ENCODE measurements at places on chromosomes 7 and 10. TPM values are rescaled to one million over a fixed set of nuclear protein-coding genes. Genes with fewer than 3 reads are reported as not detected.

Gene EBLN1
- total RNA-seq, result 0.09 TPM

GRCh38 chr7:137935884-137936508 lies 65.9 kb downstream of the CREB3L2 start:
- peak; percentile 66 for DNase-seq
- no peaks in the 10 kb centered on the region for H3K27me3 ChIP-seq
- no peaks in the 10 kb centered on the region for H3K36me3 ChIP-seq
- no peak overlapping the region for H3K4me3 ChIP-seq
- H3K4me1 ChIP-seq, result peaks cover 51% of the 10 kb centered on the region

- H3K36me3 ChIP-seq, result no peaks in the 10 kb centered on the region
- H3K27ac ChIP-seq, result no peak overlapping the region
- no peaks in the 10 kb centered on the region for H3K4me1 ChIP-seq
- no peaks in the 10 kb centered on the region for H3K27me3 ChIP-seq
- H3K4me3 ChIP-seq, result no peak overlapping the region
- peak; percentile 84 for DNase-seq
Observed at GRCh38 chr7:81590131-81590530, 179.7 kb downstream of the HGF start.

Gene KLF14
- total RNA-seq, result 0.98 TPM

Gene FAM237B
- total RNA-seq, result not detected

Gene PDZD7
- total RNA-seq, result 1.2 TPM

Gene EMX2
- total RNA-seq, result 5.7 TPM

DNA sequence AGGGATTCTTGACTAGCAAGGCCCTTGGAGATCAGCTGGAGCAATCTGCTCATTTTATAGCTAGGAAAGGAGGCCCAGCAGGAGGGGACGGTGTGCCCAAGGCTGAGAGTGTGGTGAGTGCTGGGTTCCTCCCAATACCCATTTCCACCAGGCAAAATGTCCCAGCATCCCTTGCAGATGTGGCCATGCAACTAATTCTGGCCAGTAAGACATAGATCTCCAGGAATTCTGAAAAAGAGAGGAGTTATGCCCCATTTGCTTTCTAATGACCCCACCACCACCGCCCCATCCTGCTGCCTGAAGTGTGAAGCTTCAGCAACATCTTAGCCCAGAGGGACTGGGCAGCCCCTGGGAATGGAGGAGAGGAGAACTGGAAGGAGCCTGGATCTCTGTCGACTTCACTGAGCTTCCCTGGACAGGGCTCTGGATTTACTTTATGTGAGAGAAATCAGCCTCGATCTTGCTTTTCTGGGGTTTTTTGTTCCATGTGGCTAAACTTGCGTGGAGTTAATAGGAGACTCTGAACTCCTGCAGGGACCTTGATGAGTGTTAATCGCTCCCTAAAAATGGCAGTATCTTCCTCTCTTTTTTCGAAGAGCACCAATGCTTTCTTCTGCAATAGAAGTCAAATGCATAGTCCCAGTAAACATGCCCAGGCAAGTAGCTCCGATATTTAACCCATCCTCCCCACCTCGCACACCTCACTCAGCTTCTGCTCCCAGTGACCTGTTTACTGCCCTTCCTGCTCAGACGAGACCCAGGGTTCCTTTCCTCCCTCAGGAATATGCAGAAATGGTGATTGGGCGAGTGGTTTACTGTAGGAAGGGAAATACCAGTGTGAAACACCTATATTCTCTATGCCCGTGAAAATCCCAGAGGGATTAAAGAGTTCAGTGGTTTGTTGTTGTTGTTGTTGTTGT lies 127.5 kb upstream of the GPR26 start:
- DNase-seq, result no peak
- no peak overlapping the region for H3K4me3 ChIP-seq
- peaks cover 5% of the 10 kb centered on the region for H3K27me3 ChIP-seq
- H3K27ac ChIP-seq, result no peak overlapping the region

DNA sequence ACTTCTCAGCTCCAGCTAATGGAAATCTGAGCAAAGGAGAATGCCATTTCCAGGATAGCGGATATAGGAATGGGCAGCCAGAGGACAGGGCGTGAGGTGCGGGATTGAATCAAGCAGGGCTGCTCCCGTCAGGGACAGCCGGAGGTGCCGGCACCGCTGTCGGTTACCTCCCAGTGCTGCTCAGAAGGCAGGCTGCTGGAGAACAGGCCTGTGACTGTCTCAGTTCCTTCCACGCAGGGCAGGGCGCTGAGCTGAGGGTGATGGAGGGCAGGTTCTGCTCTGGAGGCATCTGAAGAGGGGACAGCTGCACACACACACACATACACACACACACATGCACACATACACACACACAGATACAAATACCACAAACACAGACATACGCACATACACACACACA lies 111.1 kb downstream of the DOCK1 start:
- H3K4me1 ChIP-seq, result peaks cover 16% of the 10 kb centered on the region
- H3K4me3 ChIP-seq, result no peak overlapping the region
- peaks cover 18% of the 10 kb centered on the region for H3K36me3 ChIP-seq

Gene GPC2
- total RNA-seq, result 3.9 TPM

GRCh38 chr7:150417863-150418262 lies 32.6 kb upstream of the GIMAP8 start:
- no peak for DNase-seq
- no peak overlapping the region for H3K27ac ChIP-seq
- no peak overlapping the region for H3K4me3 ChIP-seq
- H3K4me1 ChIP-seq, result peaks cover 2% of the 10 kb centered on the region

GRCh38 chr7:115491744-115492380 lies 538.7 kb downstream of the TFEC start:
- no peak overlapping the region for H3K4me3 ChIP-seq
- H3K27ac ChIP-seq, result no peak overlapping the region
- H3K4me1 ChIP-seq, result no peaks in the 10 kb centered on the region
- DNase-seq, result no peak

- peaks cover 28% of the 10 kb centered on the region for H3K4me1 ChIP-seq
- H3K4me3 ChIP-seq, result peak overlapping the region; percentile 0
- no peaks in the 10 kb centered on the region for H3K27me3 ChIP-seq
- H3K36me3 ChIP-seq, result no peaks in the 10 kb centered on the region
- DNase-seq, result peak; percentile 56
Observed at GRCh38 chr10:89283025-89283935, 18.6 kb upstream of the IFIT2 start.

GRCh38 chr7:4225361-4225771 lies 456.7 kb upstream of the FOXK1 start:
- peak; percentile 33 for DNase-seq
- H3K36me3 ChIP-seq, result no peaks in the 10 kb centered on the region
- no peaks in the 10 kb centered on the region for H3K27me3 ChIP-seq

Gene TMEM130
- total RNA-seq, result 2.3 TPM

DNA sequence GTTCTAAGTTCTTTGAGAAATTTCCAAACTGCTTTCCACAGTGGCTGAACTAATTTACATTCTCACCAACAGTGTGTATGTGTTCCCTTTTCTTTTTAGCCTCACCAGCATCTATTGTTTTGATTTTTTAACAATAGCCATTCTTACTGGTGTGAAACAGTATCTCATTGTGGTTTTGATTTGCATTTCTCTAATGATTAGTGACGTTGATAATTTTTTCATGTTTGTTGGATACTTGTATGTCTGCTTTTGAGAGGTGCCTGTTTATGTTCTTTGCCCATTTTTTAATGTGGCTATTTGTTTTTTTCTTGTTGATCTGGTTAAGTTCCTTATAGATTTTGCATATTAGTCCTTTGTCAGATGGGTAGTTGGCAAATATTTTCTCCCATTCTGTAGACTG lies 191.4 kb downstream of the AGMO start:
- no peak overlapping the region for H3K27ac ChIP-seq
- H3K4me1 ChIP-seq, result no peaks in the 10 kb centered on the region
- no peak for DNase-seq
- no peak overlapping the region for H3K4me3 ChIP-seq

DNA sequence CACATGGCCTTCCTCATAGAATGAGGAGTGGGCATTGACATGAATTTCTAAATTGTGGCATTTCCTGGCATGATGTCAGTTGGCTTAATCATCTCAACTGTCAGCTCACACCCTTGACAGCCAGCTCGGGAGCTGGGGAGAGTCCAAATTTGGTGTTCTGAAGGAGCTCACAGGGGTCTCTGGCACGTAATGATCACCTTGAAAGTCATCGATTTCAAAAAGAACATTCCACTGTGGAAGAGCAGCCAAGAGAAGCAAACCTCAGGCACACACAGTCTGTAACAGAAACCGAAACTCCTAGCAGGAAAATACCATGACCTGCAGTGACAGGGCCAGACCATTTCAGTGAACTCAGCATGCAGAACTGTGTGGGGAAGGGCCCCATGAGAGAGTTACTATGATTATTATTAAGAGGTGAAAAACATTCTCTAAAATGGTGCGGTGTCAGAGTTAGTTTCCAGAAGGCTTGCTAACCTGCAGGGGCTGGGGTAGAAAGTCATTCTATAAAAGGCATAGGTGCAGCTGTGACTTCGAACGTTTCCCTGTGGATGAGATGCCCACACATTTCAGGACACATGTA lies 26.4 kb upstream of the KLF6 start:
- H3K27ac ChIP-seq, result peak overlapping the region; percentile 69
- no peaks in the 10 kb centered on the region for H3K27me3 ChIP-seq
- peaks cover 29% of the 10 kb centered on the region for H3K4me1 ChIP-seq
- no peaks in the 10 kb centered on the region for H3K36me3 ChIP-seq

DNA sequence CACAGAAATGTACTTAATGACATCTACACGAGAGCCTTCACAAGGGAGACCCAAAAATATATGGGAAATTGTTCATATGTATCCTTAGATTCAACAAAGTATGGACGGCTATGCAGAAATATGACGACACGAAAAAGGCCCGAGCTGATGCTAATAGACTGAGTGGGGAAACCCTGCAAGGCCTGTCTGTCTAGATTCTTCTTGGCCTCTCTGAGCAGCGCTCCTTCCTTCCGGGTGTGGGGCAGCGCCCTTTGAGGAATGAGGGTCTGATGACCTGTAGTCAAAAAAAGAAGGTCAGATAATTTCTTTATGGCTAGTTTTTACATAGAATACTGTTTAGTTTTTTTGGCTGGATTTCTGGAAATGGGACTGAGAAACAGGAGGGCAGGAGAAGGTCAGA lies 192.8 kb upstream of the AKR1E2 start:
- DNase-seq, result no peak
- no peak overlapping the region for H3K27ac ChIP-seq
- no peak overlapping the region for H3K4me3 ChIP-seq

DNA sequence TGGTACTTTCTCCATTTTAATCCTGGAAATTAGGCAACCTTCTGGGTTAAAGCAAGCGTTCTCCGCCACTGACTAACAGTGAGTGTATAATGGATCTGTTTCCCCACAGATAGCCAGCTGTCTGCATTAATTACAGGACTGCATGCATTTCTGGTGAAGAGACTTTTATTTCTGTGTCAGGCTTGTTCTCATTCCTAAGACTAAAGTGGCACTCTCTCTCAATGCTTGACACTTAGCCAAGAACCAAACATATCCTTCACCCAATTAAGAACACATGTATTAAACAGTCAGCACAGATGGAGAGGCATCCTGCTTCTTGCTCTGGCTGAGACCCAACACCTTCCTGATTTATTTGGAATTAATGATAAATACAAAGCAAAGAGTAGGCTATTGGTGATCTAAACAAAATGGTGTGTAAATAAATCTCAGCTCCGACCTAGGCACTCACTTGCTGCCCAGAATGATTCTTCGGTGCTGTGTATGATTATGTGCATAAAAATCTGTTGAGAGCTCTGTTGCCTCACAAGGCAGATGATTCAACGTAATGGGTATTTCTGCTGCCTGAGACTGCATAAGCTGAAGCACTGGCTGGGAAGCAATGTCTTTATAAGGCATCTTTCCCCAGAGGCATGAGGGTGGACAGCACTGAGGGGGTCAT lies 16.8 kb downstream of the CALU start:
- peak overlapping the region; percentile 70 for H3K27ac ChIP-seq
- H3K4me1 ChIP-seq, result peaks cover 13% of the 10 kb centered on the region
- H3K4me3 ChIP-seq, result no peak overlapping the region
- no peaks in the 10 kb centered on the region for H3K27me3 ChIP-seq

All from muscle of leg (tissue), 16 donors.